Hypothalamus (tissue), 51 donors: ENCODE measurements at places on chromosomes 1 and 21.

DNA sequence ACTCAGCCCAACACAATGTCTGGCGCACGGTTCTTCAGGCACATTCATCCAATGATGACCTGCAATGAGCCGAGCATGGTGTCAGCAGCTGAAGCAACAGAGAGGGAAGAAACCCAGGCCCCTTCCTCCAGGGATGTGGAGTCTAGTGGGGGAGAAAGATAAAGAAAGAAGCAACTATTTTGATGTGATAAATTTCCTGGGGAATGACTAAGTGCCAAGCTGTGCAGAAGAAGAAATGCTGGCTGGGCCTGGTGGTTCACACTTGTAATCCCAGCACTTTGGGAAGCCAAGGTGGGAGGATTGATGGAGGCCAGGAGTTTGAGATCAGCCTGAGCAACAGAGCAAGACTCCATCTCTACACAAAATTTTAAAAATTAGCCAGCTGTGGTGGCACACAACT lies 561.8 kb downstream of the KIF26B start:
- DNase-seq = no peak

- no peak for DNase-seq
Observed at GRCh38 chr1:16266411-16267118, 29.6 kb upstream of the CPLANE2 start.

DNA sequence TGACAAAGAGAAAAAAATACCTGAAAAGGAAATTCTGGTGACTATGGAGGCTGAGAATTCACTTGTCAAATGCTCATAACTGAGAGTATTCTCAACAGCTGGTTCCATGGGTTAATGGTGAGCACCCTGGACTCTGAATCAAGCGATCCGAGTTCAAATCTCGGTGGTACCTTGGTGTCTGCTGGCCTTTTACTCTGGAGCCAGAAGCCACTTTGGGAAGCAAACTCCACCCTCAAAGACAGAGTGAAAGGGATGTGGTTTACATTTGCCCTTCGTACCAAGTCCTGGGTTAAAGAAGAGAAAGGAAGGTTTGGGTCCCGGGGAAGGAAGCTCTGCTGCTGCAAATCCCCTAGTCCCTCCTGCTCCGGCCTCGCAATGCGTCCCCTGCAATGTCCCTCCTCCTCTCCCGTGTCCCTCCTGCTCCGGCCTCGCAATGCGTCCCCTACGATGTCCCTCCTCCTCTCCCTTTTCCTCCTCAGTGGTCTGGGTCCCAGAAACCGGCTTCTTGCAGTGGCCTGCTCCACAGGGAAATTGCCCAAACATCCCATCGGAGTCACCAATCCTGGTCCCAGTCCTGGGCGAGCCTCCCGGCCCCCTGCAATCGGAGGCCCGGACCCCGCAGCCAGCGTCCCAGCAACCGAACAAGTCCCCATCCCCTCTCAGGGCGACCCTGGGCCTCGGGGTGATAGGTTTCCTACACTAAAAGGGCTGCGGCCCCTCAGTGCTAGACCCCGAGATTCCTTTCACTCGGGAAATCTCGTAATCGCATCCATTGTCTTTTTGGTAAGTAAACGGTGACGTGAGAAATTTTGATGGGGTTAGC lies 129.4 kb downstream of the PPIAL4G start:
- DNase-seq = no peak

DNA sequence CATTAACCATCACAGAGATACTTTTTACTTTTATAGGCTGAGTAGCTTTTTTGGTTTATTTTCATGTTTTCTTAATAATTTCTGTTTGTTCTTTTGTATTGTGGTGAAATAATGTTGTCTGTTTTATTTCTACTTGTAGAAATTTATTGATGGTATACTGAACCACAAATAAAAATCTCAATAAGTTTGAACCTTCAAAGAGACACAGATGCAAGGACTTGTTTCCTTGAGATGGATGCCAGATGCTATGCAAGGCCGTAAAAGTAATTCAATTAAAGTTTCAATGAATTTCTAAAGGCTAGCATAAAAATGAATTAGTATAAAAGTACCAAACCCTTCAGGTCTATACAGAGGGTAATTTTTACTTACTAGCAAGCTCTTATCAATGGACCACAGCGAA lies 873.5 kb downstream of the TTLL7 start:
- no peak for DNase-seq

DNA sequence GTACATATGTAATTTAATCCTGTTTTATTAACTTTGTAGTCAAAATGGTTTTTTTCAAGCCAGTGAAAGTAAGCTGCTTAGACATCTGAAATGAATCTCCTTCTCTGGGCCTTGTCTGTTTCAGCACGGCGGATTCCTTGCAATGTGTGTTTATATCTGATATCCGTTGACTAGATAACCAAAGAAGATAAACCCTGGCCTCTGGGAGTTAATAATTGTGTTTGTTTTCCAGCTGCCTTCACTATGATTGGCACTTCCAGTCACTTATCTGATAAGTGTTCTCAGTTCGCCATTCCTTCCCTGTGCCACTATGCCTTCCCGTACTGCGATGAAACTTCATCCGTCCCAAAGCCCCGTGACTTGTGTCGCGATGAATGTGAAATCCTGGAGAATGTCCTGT lies 63.5 kb upstream of the UBE2U start:
- no peak for DNase-seq

DNA sequence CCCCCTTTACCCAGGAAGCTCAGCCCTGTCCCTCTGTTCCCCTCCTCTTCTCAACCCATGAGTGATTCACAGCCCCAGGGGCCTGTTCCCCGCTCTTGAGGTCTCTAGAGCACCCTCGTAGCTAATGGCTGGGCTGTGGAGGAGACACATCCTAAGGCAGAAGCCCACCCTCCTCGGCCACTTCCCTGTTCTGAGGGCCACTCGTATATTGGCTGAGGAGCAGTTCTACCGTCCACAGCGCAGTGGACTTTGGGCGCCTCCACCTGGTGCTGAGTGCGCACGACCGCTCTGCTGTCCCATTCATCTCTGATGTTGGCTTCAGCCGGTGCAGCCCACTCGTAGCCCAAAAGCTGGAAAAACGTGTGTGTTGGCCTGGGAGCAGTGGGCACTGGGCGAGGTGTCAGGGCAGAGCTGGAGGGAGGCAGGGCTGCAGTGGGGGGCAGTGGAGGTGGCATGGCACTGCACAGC lies 24.5 kb upstream of the PKP1 start:
- DNase-seq = no peak

- peak; percentile 78 for DNase-seq
Observed at GRCh38 chr1:154847891-154848290, 22.2 kb downstream of the KCNN3 start.

- peak; percentile 17 for DNase-seq
Observed at GRCh38 chr1:8384577-8384976, 66.7 kb downstream of the SLC45A1 start.

GRCh38 chr21:18151046-18151445 lies 93.6 kb upstream of the CHODL start:
- no peak for DNase-seq

DNA sequence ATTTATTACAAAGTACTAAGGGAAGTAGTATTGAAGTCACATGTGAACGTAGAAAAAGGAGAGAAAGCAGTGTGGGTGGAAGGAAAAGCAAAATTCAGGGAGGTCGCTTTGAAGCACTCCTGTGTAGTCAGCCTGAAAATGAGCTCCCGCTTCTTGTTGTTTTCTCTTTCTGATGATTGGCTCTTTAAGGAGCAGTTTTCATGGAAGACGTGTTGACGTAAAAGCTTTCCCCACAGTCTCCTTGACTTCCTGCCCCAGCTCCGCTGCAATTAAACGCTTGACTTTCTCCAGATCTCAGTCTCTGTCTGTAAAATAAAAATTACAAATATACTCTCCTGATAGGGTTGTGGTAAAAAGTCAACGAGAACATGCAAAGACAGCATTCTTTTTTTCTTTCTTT lies 661.5 kb upstream of the ZP4 start:
- DNase-seq = no peak

DNA sequence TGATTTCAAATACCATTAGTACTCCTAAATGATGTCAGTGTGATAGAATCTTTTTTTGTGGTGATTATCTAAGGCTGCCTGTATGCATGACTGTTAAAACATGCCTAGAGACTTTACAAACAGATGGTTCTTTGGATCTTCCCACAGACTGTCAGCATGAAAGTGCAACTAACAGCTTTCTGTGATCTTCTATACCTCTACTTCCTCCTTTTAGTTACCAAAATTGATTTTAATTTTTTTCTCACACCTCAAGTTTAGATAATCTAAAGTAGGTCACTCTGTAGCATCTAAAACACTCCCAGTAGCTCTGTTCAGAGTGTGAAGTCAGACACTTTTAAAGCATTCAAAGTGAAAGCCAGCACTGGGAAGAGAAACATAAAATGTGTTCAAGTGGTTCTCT lies 534.5 kb downstream of the PTPRC start:
- DNase-seq = no peak

DNA sequence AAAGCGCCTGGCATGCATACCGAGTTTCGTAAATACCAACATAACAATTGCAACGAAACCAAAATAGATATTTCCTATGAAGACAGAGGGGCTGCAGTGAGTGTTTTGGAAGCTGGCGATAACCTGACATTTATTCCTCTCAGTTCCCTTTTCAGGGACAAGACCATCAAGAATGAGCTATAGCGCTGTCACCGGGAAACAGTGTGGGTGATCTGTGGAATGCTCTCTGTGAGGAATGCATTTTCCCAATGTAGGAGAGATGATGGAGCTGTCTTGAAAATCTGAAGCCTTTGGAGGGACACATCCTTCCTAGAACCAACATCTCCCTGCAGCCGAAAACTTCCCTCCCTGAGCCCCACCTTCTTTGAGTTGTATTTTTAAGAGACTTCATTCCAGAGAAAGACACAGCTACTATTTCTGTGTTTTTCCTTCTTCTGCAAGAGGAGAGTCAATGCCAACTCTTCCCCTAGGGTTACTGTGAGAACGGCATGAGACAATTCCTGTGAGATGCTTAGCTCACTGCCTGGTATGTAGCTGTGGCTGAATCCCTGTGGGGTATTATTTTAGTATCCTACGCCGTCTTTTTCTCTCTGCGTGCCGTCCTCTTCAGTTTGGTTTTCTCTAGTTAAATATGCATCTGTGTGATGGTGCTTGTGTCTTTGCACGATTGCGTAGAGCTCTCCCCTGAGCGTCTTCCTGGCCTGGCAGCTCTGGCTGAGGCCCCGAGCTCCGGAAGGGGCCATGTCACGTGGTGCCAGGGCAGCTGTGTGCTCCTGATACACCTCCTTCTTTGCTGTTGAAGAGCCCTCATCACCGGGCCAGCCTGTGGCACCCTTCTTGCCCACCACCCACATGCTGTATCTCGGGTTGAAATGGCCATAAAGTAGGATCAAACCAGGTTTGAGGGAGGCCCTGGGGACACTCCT lies 45.2 kb downstream of the AJAP1 start:
- peak; percentile 37 for DNase-seq

DNA sequence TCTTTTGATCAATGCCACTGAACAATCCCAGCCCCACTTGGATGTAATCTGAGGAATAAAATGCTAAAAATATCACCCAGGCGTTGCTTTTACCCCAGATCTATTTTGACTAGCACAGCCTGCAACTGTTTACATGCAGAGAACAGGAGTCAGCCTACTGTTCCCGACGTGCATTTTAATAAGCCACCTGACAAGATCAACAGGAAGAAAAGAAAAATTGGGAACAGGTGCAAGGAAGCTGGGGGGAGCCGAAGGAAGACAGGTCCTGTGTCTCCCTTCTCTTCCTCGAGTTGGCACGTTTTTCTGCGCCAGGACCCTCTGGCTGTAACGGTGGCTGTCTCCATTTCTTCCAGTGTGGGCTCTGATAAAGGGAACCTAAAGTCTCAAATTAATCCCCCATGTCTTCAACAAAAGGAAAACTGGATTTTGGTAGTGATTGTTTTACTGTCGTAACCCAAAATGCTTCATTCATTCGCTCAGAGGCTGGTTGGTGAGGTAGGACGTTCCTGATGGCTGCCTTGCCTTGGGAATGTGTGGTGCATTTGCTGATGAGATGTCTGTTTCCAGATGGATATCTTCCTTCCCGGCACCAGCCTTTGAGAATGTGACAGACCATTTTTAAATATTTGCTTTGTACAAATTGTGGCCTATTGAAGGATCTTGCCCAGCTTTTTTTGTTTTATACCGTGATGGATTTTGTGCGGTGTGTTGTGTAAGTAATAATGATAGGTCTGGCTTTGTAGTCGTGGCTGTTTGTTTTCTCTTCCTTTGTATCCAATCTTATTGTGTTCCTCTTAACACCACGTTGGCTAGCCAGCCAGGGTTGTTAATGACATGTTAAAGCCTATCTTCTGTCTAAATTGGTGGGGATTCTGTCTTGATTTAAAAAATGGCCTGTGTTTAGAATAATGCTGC lies 117.5 kb downstream of the C1orf21 start:
- DNase-seq = no peak

GRCh38 chr1:7093297-7093696 lies 308.0 kb downstream of the CAMTA1 start:
- no peak for DNase-seq

GRCh38 chr1:222204475-222204874 lies 343.4 kb downstream of the HHIPL2 start:
- no peak for DNase-seq

GRCh38 chr21:31557421-31558188 lies 101.9 kb upstream of the SOD1 start:
- DNase-seq = no peak
